ENCODE measurements at places on chromosomes 6 and 20. TPM values are rescaled to one million over a fixed set of nuclear protein-coding genes. Genes with fewer than 3 reads are reported as not detected.

The TP53TG5 gene
- total RNA-seq: not detected

The GATA5 gene
- total RNA-seq: 53.2 TPM

The TFAP2C gene
- 2.8 TPM for total RNA-seq

The RAET1L gene
- not detected for total RNA-seq

The NOX3 gene
- total RNA-seq: not detected

The CDSN gene
- total RNA-seq: not detected

The KCNK17 gene
- not detected for total RNA-seq

The STX7 gene
- total RNA-seq: 40.6 TPM

The DACT2 gene
- total RNA-seq: 3.3 TPM

The C20orf141 gene
- not detected for total RNA-seq

The GNAS-AS1 gene
- not detected for total RNA-seq

The TNFRSF6B gene
- total RNA-seq: not detected

The OR2J3 gene
- not detected for total RNA-seq

All from Panc1 (cell line).